ENCODE measurements at places on chromosomes 4 and X. TPM values are rescaled to one million over a fixed set of nuclear protein-coding genes. Genes with fewer than 3 reads are reported as not detected.
A peak's percentile ranks its signal among the peaks of the same experiment; 100 is the strongest.

GRCh38 chr4:105147553-105148161 lies 981 bp downstream of the TET2 start:
- peak; percentile 56 for DNase-seq

DNA sequence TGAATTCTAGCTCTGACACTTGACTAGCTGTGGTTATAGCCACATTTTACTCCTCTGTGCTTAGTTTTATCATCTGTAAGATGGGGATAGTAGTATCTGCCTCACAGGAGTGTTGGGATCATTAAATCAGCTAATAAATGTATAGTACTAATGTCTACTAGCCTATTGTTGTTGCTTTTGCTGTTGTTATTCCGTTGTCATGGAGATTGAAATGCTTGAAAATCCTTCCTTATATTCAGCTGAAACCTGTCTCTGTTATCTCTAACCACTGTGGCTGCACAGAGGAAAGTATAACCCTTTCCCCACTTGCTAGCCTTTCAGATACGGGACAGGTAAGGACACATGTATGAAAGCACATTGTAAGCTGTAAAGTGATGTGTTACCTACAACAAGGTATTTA lies 33.9 kb downstream of the CLCN5 start:
- DNase-seq, result no peak

DNA sequence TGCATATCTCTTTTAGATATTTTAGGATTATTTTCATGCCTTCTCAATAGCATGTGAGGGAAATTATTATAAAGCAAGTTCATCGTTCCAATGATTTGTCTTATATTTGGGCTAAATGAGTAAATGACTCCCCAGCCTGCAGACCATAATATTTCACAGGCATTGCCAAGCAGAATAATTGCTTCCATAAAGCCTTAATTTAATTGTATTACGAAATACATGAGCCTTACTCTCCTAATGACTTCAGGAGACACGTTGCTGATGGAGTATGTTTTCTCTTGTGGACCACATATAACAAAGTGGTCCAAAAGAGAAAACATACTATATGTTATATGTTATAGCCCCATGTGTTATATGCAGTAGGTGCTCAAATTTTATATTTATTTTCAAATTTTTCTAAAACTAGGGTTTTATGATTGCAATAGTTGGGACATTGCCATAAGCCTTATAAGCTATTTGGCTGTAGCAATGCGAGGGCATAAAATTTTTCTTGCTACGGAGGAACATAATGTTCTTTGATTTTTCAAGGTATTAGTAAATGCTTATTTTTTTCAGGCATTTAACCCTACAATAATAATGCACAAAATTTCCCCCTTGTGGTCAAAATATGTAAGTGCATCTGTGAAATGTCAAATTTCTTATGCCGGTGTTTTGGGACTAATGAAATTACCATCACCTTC lies 26.2 kb upstream of the TMPRSS11D start:
- no peak for DNase-seq

DNA sequence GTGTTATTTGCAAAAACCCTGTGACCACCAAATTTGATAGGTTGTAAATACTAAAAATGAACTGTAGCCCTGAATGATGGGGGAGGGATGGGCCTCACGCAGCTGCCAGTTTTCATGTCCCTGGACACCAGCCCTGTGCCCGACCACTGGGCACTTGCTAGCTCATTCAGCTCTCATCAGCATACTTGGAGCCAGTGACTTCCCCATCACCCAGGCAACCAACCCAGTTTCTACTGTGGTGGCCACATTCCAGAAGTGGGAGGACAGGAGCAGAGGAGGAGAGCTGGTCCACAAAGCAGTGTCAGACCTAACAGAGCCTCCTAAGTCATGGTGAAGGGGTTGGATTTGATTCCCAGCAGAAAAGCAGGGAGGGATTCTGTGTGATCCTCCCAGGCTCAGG lies 128.2 kb downstream of the CPEB2 start:
- DNase-seq, result no peak

DNA sequence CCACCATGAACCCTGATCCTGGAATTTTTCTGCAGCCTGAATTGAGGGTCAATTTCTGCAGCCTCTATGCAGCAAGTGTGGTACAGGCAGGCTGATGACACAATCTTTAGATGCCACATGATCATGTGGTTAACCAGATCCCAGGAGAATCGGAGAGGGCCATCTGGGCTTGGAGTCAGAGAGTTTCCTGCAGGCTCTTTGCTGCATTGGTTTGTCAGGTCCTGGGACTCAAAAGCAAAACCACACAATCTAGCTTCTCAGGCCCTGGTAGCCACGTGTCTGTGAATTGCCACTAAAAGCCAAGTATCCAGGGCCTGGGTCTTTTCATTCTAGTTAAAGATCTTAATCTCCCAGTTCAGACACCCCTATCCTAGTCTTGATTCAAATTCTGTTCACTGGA lies 464.5 kb downstream of the BCOR start:
- no peak for DNase-seq

GRCh38 chr4:26273616-26273980 lies 47.2 kb upstream of the RBPJ start:
- peak; percentile 37 for DNase-seq

DNA sequence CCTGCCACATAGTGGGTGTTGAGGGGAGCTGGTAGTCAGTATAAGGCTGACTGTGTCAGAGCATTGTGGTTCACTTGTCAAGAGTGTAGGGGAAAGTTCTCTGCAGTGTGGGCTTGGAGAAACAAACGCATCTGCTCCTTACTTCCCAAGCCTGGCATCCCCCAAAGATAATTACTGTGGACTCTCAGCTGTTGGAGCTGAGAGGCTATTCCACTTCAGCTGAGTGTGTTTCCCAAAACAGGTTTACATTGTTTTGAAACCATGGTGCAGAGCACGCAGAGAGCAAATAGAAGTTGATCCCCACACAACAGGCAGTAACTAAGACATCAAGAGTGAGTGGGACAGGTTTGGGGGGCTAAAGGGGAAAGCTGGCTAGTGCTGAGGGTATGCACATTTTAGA lies 181.0 kb upstream of the EOLA2 start:
- DNase-seq, result no peak

The FRG1 gene
- total RNA-seq, result 36.8 TPM

GRCh38 chr4:16048619-16049419 lies 35.0 kb downstream of the PROM1 start:
- no peak for DNase-seq

DNA sequence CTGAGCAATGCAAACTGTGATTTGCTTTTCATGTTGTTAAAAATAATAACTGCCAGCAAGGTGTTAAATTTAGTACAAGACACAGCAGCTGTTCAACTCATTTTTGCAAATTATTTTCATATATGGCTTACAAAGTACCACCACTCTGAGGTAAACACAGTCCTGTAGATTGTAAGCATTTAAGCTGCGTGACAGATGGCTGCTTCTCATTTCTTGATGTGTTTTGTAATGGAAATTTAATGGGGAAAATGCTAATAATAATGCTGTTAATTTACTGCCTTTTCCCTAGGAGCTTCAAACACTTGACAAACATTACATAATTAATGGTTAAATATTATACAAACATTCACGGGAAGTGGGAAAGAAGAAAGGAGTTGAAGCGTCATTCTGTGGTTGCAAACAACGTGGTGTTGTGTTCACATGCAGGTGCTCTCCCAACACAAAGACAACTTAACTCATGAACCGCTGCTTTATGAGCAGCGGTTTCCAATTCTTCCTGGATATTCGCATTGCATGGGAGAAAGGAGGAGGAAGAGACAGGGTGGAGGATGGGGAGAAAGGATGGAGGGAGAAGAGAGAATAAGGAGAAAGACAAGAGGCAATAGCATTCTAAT lies 236.8 kb upstream of the VCX start:
- no peak for DNase-seq

- no peak for DNase-seq
Measured at GRCh38 chrX:118261151-118261550, 84.8 kb upstream of the WDR44 start.

- no peak for DNase-seq
Measured at GRCh38 chrX:105872941-105873340, 50.6 kb downstream of the NRK start.

DNA sequence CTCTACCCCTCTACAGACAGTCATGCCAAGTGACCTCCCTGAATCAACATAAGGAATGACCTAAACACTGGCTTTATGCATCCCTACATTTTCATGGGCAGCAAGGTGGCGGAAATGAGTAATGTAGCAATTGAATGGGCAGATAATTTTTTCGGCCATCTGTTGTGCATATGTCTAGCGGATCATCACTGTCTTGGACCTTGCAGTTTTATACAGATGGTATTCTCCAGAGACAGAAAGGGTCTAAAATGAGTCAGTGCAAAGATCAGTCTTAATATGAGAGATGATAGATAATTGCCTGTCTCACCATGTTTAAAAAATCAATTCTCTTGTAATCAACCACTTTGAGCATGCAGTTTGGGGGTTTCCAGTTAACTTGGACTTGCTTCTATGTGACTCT lies 177.3 kb upstream of the DKK2 start:
- no peak for DNase-seq

The GDPD2 gene
- total RNA-seq, result not detected

DNA sequence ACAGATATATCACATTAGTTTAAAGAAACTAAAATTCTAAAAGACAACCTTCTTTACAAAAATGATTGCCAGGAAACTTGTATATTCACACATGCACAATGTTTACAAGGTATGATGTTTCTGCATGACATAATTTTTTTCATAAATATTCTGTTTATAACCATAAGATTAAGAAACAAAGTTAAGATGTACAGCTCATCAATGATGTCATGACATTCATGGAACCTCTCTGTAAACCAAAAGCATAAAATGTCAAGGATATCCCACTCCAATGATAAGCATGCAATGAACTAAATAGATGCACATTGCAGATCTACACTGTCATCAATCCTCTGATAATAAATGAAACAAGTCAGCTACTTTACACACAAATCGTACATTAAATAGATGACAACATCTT lies 136.0 kb downstream of the MAB21L2 start:
- DNase-seq, result no peak

DNA sequence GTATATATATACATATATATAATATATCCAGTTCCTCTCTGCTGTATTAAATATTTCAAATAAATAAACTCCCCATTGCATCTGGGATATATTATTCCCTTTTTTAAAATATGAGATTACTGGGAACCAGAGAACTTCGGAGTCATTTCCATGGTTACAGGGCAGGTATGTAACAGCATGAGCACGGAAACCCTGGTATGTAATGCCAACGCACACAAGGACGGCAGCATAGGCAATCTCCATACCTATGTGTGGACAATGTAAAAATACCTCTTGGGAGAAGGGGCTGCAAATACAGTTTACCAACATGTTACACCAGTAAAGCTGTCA lies 62.8 kb downstream of the NUDT10 start:
- DNase-seq, result no peak

DNA sequence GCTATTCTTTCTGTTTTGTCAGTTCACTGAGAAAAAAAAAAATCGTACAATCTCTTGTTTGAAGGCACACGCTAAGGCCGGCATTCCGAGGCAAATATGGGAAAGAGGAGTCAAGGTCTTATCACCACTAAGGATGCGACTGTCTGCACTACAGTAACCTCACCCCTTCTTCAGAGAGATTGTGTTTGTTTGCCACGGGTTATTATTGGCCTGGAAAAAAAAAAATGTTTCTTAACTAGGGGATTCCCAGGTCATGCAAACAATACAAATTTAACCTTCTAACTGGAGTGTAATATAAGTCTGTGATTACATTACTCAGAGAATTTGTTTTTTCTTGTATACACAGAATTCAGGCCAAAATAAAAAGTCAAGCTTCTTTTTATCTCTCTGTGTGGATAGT lies 168.3 kb downstream of the TMA16 start:
- DNase-seq, result no peak

- no peak for DNase-seq
Measured at GRCh38 chr4:8745826-8746225, 125.8 kb downstream of the HMX1 start.

DNA sequence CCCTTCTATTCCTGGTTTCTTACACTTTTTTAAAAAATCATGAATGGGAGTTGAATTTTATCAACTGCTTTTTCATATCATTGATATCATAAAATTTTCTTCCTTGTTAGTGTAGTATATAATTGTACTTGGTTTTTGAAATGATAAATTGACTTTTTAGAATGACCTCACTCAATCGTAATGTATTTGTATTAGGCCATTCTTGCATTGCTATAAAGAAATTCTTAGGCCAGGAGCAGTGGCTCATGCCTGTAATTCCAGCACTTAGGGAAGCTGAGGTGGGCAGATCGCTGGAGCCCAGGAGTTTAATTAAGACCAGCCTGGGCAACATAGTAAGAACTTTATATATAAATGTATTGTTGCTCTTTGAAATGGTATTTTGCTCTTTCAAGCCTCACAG lies 6.3 kb downstream of the EXOC1 start:
- DNase-seq, result no peak

DNA sequence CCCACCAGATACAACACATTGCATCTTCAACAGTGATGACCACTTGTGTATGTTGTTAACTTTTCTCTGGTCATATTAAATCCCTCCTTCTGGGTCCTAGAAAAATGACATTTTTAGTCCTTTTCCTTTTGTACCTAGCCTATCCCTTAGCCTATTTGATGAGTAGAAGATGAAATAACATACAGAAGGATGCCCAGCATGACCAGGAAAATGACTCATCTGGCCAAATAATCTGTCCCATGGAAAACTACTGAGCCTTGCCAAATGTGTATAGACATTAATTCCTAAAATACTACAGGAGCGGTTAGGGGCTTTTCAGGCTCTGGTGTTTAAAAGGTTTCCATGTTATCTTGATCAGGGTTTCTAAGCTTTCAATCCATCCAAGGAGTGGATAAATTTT lies 129.0 kb upstream of the KCNIP4 start:
- no peak for DNase-seq

The DKK2 gene
- 3.3 TPM for total RNA-seq

- no peak for DNase-seq
Measured at GRCh38 chr4:16752150-16752549, 146.3 kb downstream of the LDB2 start.

The WNK3 gene
- total RNA-seq, result 2.6 TPM

The PIR gene
- total RNA-seq, result 14.5 TPM

GRCh38 chr4:13522282-13523104 lies 21.8 kb downstream of the NKX3-2 start:
- no peak for DNase-seq

The SASH3 gene
- total RNA-seq, result 2.1 TPM

The F8A3 gene
- total RNA-seq, result 8.0 TPM

DNA sequence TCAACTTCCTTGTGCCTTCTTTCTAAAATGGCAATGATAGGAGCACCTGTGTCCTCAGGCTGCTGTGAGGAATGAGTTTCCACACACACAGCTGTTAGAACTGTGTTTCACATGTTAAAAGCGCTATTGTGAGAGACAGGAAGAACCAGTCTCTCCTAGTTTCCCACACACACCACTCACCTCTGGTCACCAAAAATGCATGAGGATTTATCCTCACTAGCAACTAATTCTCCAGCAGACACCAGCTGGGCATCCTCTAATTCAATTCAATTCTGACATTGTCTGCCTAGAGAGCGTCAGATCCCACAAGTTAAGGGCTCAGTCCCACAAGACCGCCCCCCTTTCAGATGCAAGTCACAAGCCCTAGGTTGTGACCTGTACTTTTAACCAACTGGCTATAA lies 29.0 kb upstream of the SLC2A9 start:
- DNase-seq, result no peak

The FOXO4 gene
- 38.7 TPM for total RNA-seq
